ENCODE measurements at places on chromosomes 5 and 9.

DNA sequence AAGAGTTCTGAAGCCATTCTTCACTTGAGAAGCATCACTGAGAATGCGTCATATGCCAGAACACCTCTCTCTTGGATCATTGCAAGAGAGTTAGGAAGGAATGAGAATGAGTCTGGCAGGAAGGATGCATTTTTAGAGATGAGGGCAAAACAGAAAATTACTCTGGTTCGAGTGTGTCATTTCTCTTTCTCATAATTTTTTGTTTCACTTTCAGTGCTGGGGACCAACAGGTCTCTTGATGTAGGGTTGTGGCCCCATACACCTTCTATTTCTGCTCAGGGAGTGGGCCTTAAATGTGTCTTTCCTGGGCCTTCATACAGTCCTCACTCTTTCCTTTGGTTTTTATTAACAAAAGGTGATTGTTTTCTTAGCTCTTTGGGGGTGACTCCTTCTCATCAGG is 302.4 kb downstream of the NR3C1 start:
- DNase-seq = no peak

DNA sequence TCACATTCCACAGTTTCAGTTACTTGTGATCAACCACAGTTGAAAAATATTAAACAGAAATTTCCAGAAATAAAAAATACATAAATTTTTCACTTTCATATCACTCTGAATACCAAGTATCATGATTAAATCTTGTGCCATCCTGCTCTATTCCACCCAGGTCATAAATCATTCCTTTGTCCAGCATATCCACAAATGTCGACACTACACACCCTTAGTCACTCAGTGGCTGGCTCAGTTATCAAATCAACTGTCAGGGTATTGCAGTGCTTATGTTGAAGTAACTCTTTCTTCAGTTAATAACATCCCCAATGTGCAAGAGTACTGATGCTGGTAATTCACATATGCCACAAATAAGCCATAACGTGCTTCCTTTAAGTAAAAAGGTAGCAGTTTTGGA is 115.7 kb downstream of the FBXL17 start:
- no peak for DNase-seq

DNA sequence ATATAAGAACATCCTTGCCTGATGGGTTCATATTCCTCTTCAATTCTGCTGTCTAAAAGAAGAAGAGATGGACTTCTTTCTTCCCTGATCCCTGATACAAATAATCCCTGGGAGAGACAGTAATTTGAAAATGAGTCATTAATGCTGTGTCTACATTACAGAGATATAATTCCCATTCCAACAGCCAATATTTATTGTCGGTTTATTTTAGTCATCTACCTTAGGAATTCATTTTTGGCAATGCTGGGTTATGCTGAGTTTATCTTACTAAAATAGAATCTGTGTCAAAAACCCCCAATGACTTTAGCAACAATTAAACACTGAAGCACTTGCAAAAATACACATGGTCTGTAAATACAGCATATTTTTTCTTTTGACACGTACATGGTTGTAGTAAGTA is 23.9 kb downstream of the ZNF474 start:
- DNase-seq = no peak

- no peak for DNase-seq
These were observed 73.9 kb downstream of the RORB start for GRCh38 chr9:74570879-74571512.

DNA sequence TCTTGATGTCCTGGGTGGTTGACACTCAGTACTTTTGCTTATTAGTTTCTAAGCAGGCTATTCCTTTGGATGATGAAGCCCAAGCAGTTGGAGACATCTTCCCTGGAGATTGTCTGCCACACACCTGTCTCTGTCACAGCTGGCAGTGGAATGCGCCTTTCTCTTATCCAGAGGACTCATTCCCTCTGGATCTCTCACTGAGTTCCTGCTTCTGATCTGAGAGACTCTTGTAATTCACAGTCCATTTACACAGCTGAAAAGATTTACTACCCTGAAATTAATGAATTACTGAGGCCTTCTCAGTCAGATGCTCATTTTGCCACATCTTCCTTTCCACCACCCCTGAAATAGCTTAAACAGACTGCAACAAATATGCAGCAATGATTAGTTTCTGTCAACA is 15.9 kb downstream of the TAL2 start:
- DNase-seq = no peak

GRCh38 chr9:111896942-111897600 is 457 bp downstream of the UGCG start:
- peak; percentile 79 for DNase-seq

DNA sequence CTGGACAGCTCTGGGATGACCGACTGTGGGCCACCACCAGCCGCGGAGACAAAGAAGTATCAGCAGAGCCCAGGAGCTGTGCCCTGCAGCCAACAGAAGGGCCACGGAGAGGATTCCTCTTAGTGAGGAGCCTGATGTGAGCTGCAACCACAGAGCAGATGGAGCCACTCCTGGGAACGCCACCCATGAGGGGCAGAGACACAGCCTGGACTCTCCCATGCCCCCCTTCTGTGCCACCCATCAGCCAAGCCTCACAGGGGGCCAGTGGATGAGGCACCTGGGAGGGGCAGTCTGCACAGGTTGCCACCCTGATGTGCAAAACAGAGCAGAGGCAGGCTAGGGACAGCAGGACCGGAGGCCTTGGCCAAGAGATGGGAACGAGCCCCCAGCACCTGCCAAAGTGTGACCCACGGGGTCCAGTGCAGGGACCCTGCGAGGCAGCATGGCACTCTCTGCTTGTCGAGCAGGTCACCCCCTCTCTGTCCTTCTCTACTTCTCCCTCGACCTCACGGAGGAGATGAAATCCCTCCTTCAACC is 380.7 kb upstream of the IRX1 start:
- DNase-seq = no peak

GRCh38 chr9:34454571-34455065 is 3.8 kb downstream of the FAM219A start:
- no peak for DNase-seq

DNA sequence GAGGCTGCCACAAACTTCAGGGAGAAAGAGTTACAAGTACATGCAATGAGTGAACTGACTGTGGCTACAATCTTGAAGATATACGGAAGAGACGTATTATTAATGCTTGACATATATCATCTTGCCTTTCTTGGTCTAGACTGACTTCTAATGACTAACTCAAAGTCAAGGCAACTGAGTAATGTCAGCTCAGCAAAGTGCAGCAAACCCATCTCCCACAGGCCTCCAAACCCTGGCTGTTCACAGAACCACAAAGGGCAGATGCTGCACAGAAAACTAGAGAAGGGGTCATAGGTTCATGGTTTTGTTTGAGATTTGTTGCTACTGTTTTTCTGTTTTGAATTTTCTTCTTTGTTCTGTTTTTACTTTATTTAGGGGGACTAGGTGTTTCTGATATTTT is 21.0 kb downstream of the IL7R start:
- no peak for DNase-seq

DNA sequence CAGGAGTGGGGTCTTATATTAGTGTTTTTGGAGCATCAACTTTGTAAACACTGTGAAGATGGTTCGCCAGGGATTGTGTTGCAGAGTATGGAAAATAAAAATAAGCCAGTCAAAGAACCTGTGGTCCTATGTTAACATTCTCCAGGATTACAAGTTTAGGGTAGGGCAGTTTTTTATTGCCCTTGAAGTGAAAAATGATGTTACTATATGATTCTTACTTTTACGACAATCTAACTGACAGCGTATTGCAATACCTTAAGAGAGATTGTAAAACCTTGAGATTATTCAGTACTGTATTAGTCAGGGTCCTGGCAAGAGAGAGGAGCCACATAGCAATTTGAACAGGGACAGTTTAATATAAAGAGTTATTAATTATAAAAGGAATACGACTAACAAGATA is 144.7 kb upstream of the ZNF608 start:
- no peak for DNase-seq

DNA sequence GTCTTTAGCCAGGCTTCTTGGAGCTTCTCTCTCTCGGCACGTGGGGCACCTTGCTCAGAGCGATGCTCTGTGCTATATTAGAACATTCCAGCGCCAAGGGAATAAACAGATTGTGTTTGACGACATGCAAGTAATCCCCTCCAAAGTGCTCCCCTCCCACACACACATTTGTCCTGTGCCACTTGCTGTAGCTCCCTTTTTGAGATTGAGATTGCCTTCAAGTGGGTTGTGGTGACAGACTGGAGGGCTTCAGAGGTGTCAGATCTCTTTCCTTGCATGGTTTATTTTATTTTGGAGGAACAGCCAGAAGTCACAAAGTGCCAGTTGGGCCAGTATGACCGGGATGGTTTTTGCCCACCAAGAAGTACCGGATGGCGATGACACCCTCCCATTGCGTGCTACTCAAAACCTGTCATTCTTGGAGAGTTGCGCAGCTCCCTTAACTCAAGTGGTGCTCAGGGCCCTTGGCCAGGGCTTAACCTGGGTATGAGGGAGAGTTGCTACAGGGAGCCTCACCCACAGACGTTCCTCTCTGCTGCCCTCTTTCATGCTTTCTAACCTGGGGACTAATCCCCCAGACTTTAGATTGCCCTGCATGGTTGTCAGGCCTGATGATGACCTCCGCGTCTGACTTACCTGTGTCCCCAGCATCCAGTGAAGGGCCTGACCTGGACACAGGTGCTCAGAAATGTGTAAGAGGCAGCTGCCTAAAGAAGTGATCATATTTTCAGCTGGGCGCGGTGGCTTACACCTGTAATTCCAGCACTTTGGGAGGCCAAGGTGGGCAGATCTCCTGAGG is 18.8 kb upstream of the RPL26L1 start:
- DNase-seq = no peak

DNA sequence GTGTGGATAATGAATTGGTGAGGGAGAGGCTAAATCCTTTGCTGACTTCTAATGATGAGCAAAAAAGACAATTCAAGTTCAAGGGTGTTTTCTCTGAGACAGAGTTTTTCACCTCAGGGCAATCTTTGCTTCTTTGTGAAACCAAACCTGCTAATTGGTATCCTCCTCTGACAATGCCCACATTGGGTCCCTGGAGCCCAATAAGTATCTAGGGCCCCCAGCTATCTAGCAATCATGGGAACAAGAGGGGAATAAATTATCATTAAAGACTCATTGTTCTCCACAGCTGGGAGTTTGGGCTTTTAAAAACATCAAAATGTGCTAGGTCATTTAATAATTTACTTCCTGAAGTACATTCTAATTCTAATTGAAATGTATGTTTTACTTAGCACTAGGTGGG is 227.3 kb downstream of the TMEM167A start:
- DNase-seq = no peak

GRCh38 chr9:16410601-16411280 is 459.7 kb downstream of the BNC2 start:
- no peak for DNase-seq

- DNase-seq = no peak
These were observed 11.8 kb upstream of the ADAMTS2 start for GRCh38 chr5:179357031-179357430.

All from H1 (cell line).